ENCODE measurements at places on chromosomes 7 and 10.
A peak's percentile ranks its signal among the peaks of the same experiment; 100 is the strongest.

GRCh38 chr7:127447326-127447945 lies 54.9 kb upstream of the ZNF800 start:
- DNase-seq, result peak; percentile 57

DNA sequence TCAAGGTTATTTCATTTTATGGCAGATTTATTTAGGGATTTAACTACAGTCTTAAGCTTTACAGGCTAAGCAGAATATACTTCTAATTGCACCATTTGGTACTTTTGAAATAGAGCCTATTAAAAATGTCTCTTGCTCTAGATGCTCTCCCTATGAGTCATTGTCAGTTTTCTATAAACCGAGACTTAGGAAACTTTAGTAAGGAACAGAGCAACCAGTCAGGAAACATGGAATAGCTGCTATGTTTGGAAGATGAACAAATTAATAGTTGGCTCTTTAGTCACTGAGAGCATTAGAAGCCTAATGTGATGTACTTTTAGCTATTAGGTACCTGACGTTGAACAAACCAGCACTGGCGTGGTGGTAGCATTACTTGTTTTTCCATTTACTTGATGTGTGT lies 35.3 kb downstream of the INPP5F start:
- no peak for DNase-seq

GRCh38 chr7:12653518-12653917 lies 33.9 kb upstream of the ARL4A start:
- no peak for DNase-seq

DNA sequence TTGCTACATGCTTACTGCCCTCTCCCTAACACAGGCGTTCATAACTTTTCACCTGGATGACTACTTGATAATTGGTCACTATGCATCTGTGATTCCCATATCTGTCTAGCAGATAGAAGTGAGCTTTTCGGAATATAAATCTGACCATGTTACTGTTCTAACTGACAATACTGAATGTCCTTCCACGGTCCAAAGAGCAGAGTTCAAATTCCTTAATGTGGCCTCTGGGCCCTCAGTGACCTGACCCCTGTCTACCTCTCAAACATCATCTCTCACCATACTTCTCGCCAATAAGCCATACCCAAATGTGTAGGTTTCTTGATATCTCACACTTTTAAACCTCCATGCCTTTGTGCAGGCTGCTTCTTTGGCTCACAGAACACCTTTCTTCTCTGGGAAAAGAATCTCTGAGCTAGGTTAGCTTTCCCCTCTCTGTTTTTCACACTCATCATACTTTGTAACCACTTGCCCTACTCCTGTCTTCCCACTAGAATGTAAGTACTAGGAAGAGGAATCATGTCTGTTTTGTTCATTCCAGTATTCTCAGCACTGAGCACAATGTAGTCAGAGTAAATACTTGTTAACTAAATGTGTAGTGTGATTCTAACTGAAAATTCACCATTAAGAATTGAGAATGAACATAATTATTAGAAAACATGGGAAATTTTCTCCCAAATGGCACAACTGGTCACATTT lies 39.2 kb upstream of the LRRC17 start:
- no peak for DNase-seq
